ENCODE measurements at places on chromosomes 3 and 15.

DNA sequence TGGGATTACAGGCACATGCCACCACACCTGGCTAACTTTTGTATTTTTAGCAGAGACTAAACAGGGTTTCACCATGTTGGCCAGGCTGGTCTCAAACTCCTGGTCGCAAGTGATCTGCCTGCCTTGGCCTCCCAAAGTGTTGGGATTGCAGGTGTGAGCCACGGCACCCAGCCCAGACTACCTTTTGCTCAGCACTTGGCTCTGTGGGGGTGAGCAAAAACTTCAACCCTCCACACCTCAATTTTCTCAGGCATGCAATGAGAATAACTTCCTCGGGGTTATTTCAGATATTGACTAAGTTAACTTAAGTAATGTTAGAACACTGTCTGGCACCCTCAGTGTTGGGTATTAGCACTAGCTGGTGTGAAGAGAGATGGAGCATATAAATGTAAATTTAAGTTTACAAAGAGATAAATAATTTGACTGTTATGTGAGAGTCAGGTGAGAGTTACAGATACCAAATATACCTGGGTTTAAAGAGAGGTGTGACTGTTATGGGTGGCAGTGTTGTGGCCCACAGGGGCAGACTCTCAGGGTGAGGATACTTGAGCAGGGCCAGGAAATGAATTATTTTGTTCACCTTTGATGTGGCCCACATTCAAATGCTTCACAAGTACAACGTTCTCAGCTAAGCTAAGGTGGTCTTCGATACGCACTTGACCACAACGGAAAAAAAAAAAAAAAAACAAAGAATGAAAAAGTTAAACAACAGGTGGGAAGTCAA, 29.0 kb downstream of the CPOX start:
- DNase-seq, result no peak

GRCh38 chr3:157523814-157524213, 20.6 kb upstream of the VEPH1 start:
- DNase-seq, result no peak

DNA sequence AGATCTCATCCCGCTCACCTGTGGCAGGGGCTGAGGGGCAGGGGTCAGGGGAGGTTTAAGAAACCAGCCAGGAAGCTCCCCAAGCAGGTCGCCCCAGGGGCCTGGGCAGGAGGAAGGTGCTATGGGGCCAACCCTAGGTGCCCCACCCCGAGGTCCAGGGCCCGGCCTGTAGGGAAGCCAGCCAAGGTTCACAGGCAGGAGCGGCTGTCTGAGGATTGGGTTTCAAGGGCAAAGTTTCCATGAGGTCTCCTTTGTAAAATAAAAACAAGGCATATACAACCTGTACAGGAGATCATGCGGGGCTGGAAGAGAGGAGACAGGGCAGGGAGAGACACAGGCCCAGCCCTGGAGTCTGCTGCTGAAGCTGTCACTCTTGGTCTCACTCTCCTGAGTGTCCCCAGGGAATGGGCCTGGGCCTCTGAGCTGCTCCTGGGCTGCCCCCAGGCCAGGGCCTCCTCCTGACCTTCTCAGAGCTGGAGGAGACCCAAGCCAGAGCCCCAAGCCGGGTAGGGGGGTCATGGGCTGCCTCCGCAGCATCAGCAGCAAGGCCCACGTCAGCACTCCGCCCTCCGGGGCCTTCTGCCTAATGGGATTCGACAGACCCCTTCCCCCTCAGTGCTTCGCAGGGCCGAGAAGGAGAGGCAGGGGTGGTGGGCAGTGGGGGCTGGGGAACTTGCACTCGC, 5.5 kb downstream of the CPLX3 start:
- DNase-seq, result no peak

DNA sequence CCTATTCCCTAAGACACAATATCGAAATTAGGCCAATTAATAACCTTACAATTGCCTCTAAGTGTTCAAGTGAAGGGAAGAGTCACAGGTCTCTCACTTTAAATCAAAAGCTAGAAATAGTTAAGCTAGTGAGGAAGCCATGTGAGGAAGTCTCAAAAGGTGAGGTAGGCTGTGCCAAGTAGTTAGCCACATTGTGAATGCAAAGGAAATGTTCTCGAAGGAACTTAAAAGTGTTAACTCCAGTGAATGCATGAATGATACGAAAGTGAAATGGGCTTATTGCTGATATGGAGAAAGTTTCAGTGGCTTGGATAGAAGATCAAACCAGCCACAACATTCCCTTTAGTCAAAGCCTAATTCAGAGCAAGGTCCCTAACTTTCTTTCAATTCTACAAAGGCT, 59.1 kb downstream of the KLF13 start:
- DNase-seq, result no peak

DNA sequence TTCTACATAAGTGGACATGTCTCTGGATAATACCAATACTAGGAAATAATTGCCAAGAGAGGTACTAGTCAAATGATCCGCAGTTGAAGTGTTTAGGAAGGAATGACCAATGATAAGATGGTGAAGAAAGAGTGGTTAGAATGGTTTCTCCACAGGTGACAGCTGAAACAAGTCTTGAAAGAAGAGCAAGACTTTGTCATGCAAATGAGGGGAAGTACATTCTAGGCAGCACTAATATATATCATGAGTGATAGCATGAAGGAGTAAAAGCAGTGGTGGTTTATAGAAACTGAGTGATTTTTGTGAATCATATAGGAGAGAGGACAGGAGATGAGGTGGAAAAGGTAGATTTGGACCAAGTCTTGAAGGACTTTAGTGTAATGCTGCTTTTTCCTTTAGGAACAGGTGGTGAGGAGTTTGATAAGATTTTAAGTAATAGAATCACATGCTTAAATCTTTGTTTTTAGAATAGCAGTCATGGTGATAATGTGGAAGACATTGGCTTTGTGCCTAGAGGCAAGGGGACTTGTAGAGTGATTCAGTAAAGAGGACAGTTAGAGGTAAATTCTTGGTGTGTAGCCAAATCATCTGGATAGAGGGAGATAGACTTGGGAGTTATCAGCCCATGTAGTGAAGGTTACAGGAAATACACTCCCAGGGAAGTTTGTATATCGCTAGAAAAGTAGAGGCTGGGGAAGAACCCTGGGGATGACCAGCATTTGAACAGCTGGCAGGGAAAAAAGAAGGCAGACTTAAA, 31.9 kb downstream of the SLMAP start:
- peak; percentile 55 for DNase-seq

DNA sequence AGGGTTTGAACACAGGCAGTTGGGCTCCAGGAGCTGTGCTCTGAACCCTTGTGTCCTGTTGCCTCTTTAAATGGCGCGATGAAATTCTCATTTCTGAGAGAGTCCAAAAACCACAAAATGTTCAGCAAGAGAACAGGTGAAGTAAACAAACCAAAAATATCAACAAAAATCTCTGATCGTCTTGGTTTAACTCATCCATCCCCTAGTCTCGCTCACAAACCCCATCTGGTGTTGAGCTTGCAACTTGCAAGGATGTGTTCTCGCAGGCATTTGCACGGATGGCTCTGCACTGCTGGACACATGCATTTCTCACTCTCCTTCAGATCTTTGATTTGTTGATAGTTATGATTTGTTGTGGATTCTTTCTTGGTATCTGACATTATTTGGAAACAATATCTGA, 31.1 kb downstream of the FAH start:
- DNase-seq, result no peak

DNA sequence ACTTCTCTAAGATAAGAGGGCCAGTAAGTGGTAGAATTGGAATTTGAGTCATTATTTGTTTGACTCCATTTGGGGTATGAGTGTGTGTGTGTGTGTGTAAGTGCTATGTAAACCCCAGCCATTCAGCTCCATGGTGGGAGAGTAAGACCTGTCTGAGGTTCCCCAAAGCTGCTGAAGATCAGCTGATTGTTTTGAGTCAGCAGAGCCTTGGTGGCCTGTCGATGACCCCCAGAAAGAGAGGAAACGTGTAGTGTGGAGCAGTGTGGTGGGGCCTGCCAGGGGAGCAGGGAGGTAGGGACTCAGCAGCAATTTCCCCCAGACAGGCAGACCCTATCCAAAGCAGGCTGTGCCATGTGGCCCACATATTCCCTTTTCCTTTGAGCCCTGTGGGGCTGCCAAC, 5.3 kb downstream of the DVL3 start:
- DNase-seq, result no peak

DNA sequence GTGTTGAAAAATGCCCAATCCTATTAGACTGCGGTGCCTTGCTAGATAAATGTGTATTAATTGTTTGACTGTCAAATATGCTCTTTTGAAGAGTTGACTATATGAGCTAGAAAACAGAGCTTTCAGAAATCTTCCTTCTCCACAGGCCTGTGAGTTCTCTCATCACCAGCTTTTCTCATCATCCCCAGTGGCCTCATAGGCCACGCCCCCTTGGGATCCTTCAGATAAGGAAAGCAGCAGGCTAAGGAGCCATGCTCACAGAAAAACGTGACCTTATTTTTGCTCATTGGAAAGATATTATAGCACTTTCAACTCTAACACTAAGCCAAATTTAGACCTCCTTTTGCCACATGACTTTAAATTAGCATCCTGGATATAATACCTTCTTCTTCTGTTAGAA, 514.4 kb upstream of the ARRDC4 start:
- DNase-seq, result no peak

DNA sequence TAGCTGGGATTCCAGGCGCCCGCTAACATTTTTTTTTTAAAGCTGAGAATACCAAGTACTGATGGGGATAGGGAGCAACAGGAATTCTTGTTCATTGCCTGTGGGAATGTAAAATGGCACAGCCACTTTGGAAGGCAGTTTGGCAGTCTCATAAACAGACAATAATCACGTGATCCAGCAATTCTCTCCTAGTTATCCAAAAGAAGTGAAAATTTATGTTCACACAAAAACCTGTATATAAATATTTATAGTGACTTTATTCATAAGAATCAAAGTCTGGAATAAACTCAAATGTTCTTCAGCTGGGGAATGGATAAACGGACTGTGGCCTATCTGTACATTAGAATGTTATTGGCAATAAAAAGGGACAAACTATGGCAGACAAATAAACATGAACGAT, 72.5 kb upstream of the NEO1 start:
- DNase-seq, result no peak

DNA sequence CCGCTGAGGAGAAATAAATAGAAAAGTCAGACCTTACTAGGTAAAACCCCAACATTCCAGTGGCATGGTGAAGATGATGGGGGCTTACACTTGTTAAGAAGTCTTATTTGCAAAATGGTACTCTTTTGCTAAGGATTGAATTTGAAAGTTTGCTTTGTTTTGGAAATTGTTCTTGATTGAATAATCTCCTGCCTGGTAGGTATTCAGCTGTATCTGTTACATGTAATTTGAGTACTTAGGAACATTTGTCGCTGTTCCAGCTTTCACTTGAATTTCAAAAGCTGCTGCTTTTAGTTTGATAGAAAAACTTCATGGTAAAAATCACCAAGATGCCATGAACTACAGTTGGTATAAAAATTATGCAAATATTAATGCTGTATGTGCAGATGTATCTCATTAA, 44.6 kb downstream of the TFG start:
- DNase-seq, result no peak

- no peak for DNase-seq
These were observed 96.4 kb downstream of the ANO10 start for GRCh38 chr3:43525386-43525785.

- DNase-seq, result no peak
These were observed 533.2 kb upstream of the GBE1 start for GRCh38 chr3:82294609-82295008.

DNA sequence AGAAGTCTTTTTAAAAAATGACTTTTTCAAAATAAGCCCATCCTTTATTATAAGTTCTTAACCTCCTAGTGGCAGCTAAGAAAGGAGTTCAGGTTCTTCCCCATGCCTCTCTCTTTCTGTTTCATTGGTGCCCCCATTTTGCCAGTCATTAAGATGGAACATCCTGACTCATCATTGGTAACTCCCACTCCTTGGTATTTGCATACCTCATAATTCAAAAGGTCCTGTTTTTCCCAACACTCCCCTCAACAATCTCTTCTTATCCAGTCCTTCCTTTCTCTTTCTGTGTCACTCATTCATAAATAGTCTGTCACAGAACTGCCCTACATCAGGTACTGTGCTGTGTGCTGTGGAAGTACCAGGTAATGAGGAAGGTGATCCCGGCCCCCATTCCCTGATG, 394.0 kb downstream of the FOXP1 start:
- peak; percentile 31 for DNase-seq

- DNase-seq, result no peak
These were observed 130.6 kb downstream of the STAG1 start for GRCh38 chr3:136621628-136622027.

DNA sequence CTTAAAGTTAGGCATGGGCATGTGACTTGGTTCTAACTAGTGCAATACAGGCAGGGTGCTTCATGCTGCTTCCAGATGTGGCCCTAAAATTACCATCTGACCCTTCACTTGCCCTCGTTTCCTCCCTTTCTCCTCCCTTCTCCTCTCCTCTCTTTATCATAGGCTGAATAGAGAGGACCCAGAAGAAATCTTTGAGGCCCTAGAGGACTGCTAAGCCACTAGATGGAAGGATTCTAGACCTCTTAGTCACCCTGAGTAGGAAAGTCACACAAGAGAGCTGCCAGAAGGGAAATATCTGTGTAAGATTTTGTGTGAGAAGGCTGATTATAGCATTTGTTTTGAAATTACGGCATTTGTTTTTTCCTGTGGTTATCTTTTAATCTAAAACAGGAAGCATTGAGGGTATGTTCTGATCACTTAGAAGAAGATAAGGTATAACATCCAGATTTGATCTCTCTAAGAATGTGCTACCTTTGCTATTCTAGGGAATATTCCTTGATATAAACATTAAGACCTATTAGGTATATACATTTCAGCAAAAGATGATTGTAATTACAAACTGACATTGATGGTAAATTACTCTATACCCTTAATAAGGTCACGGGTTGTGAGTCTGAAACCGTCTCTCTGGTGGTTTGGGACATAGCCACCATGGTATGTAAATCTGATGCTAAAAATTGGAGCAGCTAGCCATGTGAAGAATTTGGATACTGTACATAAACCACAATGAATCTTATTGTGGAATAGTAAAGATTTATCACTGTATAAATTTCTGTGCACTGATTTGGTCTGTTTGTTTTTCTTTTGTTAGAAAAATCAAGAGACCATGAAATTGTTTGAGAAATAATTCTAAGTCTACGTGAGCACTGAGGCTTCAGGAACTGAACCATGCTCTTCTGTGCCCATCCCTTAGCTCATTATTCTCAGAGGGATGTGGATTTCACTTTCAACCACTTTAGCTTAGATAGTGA, 84.1 kb downstream of the TP63 start:
- DNase-seq, result peak; percentile 84

Measured in A172 (cell line).